ENCODE measurements at places on chromosomes 7 and 10. TPM values are rescaled to one million over a fixed set of nuclear protein-coding genes. Genes with fewer than 3 reads are reported as not detected.

AEBP1 gene
- total RNA-seq: 7.8 TPM

AKR1C4 gene
- not detected for total RNA-seq

PTN gene
- total RNA-seq: not detected

PRTFDC1 gene
- 0.97 TPM for total RNA-seq

CCDC146 gene
- total RNA-seq: 16.0 TPM

- DNase-seq: no peak
Observed at GRCh38 chr7:138079137-138079536, 2.9 kb downstream of the AKR1D1 start.

- no peak for DNase-seq
Observed at GRCh38 chr7:100475549-100475948, 3.5 kb downstream of the TSC22D4 start.

Measured in CD4-positive, alpha-beta memory T cell (primary cell).